ENCODE measurements at places on chromosomes 16 and 17.

- DNase-seq = no peak
Observed at GRCh38 chr17:4652997-4653396, 11.5 kb upstream of the ALOX15 start.

DNA sequence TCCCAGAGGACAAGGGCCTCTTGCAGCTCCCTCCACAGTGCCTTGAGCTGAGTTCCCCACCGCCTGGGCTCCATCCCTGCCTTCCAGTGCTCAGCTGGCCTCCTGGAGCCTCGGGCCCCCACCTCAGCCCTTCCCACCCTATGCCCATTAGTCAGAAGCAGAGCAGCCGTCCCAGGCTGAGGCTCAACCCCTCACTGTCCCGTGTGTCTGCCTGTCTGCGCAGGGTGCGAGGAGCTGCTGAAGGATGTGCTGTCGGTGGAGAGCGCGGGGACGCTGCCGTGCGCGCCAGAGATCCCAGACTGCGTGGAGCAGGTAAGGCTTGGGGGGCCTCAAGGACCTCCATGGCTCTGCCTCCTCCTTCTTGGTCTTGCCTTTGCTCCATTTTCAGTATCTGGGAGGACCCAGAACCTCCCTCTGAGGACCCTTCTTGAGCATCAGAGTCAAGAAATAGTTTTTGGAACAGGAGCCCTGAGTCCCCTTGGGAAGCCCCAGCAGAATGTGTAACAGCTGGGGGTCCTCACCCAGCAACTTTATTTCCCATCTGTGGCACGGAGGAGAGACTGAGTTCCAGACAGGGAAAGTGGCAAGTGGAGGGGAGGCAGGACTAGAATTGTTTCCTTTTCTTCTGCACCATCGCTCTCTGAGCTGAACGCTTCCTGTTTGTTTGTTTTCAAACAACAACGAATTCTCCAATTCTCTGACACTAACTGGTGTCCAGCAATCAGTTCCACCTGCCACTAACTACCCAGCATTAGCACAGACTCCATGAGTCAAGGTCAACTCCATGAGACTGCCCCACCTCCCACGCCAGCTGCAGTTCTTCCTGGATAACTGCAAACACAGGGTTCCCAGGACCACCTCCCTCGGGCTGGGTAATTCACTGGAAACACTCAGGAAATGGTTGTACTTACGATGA is 42.6 kb downstream of the RAB11FIP4 start:
- no peak for DNase-seq

GRCh38 chr16:89442588-89442987 is 47.8 kb downstream of the ANKRD11 start:
- DNase-seq = no peak

DNA sequence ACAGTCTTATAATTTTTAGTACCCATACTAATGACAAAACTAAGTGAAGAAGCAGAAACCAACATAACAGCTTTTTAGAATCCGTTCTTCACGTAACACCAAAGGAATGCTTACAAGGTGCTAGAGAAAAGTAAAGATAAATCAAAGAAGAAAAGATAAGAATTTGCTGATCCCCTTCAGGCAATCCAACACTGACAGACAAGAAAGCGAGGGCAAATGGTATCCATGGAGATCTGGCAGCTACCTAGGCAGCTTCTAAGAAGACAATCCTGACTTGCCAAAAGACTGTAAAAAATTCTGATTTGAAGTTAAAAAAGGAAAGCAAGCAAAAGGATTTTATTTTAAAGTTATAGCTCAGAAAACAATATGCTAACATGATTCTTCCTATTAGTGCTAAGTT is 14.6 kb downstream of the BBS2 start:
- DNase-seq = no peak

- DNase-seq = no peak
Observed at GRCh38 chr17:5895276-5895675, 174.9 kb upstream of the WSCD1 start.

DNA sequence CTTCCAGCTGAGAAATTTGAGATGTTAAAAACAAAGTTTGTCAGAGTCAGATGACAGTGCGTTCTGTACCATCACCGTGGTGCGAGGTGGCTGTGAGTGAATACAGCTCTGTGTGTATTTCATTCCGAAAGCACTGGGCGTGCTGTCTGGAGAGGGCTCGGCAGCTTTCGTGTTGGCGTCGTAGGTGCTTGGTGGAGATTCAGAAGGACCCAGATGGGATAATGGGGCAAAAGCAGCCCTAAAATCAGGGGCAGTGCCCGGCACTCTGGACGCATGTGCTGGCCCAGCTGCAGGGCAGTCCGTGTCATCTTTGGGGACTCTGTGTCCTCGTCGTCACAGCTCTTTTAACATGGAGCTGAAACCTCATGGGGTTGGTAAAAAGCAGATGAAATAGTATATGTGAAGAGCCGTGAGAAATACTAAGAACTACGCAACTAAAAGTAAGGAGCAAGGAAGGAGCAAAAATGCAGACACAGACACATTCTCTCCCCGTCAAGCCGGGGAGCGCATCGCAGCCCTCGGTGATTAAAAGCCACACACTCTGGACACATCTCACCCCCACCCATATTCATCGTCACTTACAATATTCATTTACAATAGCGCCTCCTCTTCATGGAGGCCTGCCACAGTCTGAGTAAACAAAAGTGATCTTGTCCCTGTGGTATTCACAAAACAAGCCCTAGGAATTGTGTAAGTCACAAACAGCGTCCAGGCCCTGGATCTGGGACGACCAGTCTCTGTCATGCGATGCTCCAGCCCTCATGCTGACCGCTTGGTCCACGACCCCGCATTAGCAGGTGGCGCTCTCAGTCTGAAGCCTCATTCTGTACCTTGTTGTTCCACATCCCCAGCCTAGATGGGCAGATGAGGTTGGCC is 206.7 kb downstream of the RPTOR start:
- no peak for DNase-seq

DNA sequence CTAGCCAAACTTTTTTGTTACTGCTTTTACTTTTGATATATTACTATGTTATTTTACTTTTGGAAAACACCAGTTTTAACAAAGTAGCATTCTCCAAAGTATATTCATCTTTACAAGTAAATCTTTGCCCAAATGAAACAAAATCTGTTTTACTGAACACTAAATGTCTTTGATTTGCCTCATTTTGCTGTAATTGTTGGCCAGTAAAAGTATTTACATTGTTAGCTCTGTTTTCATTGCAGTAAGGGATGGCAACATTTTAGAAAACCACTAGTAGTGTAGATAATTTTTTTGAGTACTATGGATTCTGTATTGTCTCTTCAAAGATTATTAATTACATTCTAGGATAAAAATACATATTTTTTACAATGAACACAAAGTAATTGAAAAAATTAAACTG is 10.6 kb downstream of the SNTB2 start:
- no peak for DNase-seq

DNA sequence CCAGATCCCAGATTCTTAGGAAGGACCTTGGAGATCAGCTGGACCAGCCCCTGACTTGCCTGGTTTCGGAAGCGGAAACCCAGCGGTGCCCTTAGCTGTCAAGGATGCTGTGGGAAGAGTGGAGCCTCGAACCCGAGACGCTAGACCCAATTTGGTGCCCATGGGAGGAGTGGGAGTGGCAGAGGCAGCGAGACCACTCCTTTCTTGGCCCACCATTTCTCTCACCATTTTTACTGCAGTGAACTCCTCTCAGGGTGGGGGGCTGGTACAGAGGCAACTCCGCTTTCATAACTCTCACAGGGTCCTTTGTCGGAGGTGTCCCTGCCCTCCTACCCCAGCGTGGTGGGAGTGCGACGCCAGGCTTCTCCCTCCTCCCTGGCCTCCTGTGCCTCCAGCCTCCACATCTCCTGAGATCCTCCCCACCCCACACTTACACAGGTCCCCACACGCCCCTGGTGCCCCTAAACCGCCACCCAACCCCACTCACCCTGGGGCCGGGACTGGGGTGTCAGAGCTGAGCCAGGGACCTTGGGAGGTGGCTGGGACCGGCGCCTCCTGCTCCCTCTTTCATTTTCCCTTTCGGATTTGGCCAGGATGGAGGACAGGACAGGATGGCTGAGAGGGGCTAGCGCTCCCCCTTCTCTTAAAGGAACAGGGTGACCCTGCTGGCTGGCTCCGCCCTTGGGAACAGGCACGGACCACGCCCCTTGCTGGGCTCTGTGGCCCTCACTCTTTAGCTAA is at the start of gene GJD3:
GJD3 (minus strand) TSS at position 617 of the 741 bp plus-strand sequence. CDS start 922 bp downstream, outside the sequence.
- no peak for DNase-seq

DNA sequence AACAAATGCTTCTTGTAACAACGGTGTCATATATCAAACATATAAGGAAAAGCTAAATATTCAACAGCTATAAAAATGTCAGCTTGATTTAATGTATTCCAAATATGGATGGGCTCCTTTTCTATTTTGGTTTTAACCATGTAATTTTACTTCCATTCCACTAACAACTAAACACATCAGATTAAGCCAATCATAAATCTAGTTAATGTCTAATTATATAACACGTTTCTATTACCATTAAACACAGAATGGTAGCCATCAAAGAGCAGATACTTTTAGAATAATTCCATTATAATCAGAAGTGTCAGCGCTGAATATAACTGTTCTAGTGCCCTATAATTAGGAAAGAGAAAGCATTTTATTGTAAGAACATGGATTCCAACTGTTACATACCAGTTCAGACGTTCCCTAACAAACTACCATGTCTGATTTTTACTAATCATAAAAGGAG is 10.0 kb downstream of the CMC2 start:
- no peak for DNase-seq

GRCh38 chr16:58046054-58046881 is 20.7 kb downstream of the MMP15 start:
- no peak for DNase-seq

All from epithelial cell of proximal tubule (primary cell).